T-helper 17 cell (primary cell): ENCODE measurements at places on chromosomes 4 and X.

DNA sequence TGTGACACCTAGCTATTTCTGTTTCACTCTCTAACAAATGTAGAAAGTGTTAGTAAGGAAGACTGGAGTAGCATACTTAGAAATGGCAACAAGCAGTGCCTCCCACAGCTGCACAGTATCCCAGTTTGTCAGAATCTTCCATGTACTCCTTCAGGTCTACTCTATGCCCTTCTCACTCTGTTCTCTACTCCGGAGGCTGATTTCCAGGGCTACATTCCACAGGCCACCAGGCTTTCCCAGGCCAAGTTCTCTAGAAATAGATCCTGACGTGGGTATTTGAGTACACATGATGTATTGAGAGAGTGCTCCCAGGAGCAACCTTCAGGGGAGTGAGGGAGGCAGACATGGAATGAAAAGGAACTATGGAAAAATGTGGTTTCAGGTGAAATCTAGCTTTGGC, 177.3 kb upstream of the GK2 start:
- DNase-seq, result no peak

DNA sequence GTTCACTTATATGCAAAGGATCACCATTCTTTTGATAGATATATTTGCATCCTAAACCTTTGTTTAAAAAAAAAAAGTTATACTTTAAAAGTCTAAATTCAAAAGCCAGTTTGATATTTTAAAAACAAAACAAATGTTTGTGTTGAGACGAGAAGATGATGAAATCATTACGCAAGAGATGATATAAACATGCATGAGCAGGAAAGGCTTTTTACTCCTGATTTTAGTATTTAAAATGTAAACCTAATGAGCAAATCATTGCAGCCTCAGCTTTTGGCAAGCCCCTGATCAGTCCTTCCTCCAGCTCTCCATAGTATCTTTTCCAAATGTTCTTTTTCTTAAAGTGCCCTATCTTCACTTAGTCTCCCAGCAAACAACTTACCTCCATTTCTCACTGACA, 115.6 kb downstream of the ARAP2 start:
- DNase-seq, result no peak

GRCh38 chr4:112859456-112860184, 189.8 kb upstream of the ANK2 start:
- no peak for DNase-seq

- DNase-seq, result no peak
Measured at GRCh38 chrX:104428231-104428630, 137.8 kb upstream of the IL1RAPL2 start.

- peak; percentile 47 for DNase-seq
Measured at GRCh38 chr4:140252742-140253555, 99.0 kb upstream of the MAML3 start.

DNA sequence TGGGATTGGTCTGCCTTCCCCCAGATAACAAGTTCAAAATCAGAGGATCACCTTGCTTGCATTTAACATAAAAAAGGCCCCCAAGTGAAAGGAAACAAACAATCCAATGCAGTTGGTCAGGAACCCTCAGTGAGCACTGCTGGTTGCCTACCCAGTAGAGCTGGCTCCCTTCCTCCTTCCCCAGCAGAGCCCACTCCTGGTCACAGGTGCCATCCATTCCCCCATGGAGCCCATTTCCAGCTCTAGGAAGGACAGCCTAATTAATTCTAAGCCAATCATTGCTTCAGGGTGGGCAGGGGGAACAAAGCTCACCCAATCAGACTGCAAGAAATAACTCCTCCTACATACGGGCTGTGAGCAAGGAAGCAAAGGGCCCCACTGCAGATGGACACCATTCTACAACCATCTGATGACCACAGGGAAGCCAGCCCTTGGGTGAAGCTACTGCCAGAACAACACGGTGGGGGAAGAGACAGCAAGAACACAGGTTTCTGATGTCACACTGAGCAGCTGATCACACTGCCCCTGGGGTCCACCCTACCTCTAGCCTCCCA, 86.5 kb downstream of the SH3KBP1 start:
- no peak for DNase-seq

- no peak for DNase-seq
Measured at GRCh38 chr4:124710911-124711310, 1.6 kb downstream of the ANKRD50 start.

- DNase-seq, result no peak
Measured at GRCh38 chr4:122833999-122834398, 7.4 kb downstream of the FGF2 start.
